Left lobe of liver (tissue), 2 donors: ENCODE measurements at places on chromosomes 3 and 15. TPM values are rescaled to one million over a fixed set of nuclear protein-coding genes. Genes with fewer than 3 reads are reported as not detected.

DNA sequence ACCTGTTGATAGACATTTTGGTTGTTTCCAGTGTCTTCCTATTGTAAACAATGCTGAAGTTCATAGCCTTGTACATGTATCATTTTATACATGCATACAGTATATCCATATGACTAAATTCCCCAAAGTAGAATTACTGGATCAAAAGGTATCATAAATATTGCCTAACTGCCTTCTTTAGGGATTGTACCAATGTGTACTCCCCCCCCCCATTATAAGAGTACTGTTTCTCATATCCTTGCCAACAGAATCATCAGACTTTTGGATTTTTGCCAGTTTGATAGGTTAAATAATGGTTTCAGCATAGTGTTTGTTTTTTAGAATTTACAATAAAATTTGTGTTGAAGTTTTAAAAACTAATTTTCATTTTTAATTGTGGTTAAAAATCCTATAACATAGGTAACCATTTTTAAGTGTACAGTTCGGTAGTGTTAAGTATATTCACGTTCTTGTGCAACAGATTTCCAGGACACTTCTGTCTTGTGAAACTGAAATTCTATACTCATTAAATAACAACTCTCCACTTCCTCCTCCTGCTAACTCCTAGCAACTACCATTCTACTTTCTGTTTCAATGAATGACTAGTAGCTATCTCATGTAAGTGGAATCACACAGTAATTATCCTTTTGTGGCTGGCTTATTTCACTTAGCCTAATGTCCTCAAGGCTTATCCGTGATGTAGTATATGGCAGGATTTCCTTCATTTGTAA is 30.8 kb upstream of the MAP3K13 start:
- no peak for DNase-seq

GRCh38 chr15:91209318-91209717 is 109.3 kb downstream of the SV2B start:
- no peak for DNase-seq

DNA sequence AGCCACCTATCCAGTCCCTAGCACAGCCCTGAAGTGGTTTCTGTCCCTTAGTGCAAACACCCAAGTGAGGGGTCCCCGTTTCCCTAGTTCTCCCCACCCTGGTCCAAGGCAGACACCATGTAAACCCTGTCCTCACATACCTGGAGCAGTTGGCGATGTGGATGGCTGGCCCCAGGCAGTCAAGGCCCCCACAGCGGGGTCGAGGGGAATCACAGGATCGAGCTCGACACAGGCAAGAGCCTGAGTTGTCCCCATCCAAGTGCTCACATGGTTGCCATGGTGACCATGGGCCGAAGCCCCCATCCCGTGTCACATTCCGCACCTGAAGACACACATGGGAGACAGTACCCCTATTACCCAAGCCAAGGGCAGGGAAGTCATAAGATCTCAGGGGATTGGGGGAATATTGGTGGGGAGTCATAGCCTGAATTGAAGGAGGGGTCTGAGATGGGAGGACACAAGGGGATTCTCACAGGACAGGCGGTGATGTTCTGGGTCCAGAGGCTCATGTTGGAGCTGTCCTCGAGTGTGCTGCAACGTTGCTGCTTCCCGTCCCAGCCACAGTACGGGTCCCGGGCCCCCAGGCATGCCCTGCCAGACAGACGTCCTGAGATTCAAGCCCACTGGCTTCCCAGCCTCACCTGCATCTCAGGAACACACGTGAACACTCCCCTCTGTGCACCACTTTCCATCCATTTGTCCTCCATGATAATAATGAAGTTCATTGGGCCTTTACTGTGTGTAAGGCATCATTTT is 112.1 kb downstream of the SEMA5B start:
- no peak for DNase-seq

DNA sequence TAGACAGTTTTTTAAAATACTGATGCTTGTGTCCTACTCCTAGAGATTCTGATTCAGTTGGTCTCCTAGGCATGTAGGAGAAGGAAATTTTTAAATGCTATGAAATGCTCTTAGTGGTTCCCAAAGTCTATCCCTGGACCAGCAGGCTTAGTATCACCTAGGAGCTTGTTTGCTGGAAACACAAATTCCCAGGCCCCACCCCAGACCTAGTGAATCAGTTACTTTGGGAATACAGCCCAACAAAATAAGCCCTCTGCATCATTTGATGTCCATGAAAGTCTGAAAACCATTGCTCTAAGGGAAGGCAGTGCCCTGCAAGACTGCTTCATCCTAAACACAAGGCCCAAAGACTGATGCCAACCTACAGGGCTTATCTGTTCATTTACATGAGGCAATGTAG is 36.3 kb downstream of the CCNL1 start:
- DNase-seq, result no peak

- no peak for DNase-seq
Observed at GRCh38 chr3:54122324-54123002, at the start of gene CACNA2D3. TSS of gene CACNA2D3 (plus strand) at chr3:54122552.

- DNase-seq, result no peak
Observed at GRCh38 chr15:72923289-72923688, 129.0 kb upstream of the NEO1 start.

- DNase-seq, result no peak
Observed at GRCh38 chr15:79166311-79166955, 75.9 kb upstream of the RASGRF1 start.

DNA sequence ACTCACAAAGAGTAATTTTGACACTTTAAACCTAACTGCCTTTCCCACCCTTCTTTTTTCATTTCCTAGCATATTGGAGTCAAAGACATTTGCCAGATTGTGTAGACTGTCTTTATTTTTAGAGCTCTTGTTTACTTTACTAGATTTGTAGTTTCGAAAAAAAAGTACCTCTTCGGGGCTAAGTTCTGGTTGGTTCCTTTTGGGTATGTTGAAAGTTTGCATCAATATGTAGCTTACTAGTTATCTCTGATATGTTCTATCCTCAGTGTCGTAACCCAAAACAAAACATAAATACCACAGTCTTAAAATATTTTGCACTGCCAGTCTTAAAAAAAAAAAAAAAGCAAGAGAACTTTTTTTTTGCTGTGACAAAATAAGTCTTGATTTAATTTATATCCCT is 52.2 kb downstream of the REC114 start:
- no peak for DNase-seq

GRCh38 chr3:103385961-103386656 is 951.3 kb downstream of the ZPLD1 start:
- no peak for DNase-seq

The CHRNA7 gene
- total RNA-seq, result not detected

GRCh38 chr15:66211670-66212562 is 41.6 kb downstream of the MEGF11 start:
- DNase-seq, result no peak

The P2RY14 gene
- not detected for total RNA-seq

DNA sequence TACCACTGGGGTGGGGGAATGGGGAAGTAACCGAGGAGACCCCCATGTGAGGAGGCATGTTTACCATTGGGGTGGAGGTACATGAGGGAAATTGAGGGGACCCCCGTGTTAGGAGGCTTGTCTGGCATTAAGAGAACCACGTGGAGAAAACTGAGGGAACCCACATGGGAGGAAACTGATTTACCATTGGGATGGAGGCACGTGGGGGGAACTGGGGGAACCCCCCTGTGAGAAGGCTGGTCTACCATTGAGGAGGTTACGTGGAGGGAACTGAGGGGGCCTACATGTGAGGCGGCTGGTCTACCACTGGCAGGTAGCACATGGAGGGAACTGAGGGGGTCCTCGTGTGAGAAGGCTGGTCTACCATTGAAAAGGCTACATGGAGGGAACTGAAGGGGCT is 159.4 kb downstream of the FBLN2 start:
- peak; percentile 16 for DNase-seq

The AADAC gene
- total RNA-seq, result 184 TPM

DNA sequence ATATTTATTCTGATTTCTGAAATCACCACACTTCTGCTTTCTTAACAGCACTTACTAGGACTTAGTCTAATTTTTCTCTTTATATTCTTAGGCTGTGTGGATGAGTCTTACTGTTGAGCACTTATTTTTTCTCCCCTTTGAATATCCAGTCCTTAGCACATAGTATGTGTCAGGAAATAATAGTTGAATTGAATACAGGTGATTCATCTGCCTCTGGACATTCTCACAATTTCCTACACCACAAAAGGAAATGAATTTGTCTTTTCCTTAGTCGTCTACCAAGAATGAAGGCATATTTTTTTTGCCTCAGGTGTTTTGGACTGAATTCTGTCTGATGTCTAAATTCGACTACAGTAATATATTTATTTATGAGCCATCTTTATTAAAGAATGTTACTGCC is 204.2 kb downstream of the GHSR start:
- DNase-seq, result no peak
